Activated T-cell treated with anti-CD3 and anti-CD28 coated beads for 24 hours (primary cell): ENCODE measurements at places on chromosomes 11 and 22.

GRCh38 chr11:85805387-85805786 lies 5.6 kb downstream of the SYTL2 start:
- DNase-seq = no peak

DNA sequence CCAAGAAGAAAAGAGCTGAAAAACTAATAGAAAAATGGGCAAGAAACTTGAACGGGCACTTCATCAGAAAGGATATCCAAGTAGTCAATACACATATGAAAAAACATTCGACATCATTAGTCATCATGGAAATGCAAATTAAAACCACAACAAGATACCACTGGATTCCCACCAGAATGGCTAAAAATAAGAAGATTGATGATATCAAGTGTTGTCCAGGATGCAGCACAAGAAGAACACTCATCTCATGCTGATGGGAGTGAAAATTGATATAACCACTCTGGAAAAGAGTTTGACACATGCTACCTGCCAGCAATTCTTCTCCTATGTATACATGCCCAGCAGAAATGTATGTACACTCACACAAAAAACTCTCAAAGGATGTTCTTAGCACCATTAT lies 26.9 kb upstream of the SCUBE2 start:
- no peak for DNase-seq

GRCh38 chr11:129950101-129951091 lies 52.2 kb downstream of the PRDM10 start:
- DNase-seq = no peak

DNA sequence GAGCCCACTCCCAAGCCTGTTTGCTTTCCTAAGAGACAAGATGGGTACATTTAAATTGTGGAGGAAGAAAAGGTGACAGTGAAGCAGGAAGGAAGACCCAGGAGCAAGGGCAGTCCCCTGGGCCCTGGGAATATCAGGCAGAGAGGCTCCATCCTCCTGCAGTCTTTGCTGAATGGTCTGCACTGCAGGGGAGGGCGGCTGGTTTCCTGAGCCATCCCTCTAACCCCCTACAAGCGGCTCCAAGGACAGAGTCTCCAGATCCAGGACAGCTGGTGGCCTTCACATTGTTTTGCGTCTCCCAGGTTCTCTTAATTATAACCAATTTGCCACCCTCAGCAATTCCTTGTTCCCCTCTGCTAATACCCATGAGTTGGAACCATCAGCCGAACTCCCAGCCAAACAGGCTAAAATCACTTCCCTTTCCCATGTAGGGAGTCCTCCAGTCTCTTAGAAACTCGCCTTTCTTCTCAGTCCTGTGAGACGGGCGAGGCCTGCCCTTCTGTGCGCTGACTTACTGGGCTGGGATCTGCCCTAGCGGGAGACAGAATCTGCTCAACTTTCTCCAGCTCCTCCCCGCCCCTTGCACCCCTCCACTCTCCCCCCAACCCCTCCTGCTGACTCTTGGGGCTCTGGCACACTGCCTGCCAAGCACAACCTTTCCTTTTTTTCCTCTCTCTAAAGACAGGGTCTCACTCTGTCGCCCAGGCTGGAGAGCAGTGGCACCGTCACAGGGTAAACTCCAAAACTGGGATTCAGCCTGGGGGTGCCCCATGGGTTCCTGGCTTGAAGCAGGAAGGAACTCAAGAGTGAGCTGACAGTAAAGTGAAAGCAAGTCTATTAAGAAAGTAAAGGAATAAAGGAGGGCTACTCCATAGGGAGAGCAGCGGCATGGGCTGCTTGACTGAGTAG lies 53.4 kb upstream of the EMID1 start:
- DNase-seq = no peak

- DNase-seq = no peak
These were observed 458 bp downstream of the OSBPL5 start for GRCh38 chr11:3164552-3165151.

- DNase-seq = no peak
These were observed 22.6 kb downstream of the RASD2 start for GRCh38 chr22:35563211-35563610.

- no peak for DNase-seq
These were observed 68.3 kb downstream of the BCR start for GRCh38 chr22:23248583-23248982.

- DNase-seq = no peak
These were observed 32.9 kb upstream of the SLN start for GRCh38 chr11:107744736-107745135.

- no peak for DNase-seq
These were observed 8.5 kb upstream of the P2RY6 start for GRCh38 chr11:73263640-73264039.

GRCh38 chr11:118061586-118062125 lies 15.2 kb upstream of the TMPRSS4 start:
- no peak for DNase-seq

GRCh38 chr11:65547446-65548125 lies 10.6 kb downstream of the LTBP3 start:
- DNase-seq = no peak
